ENCODE measurements at places on chromosomes 5 and 9. TPM values are rescaled to one million over a fixed set of nuclear protein-coding genes. Genes with fewer than 3 reads are reported as not detected.

Gene WNT8A
- total RNA-seq, result not detected

Gene CCL21
- not detected for total RNA-seq

Gene TLX3
- total RNA-seq, result not detected

Gene FOXD4
- total RNA-seq, result 0.27 TPM

Gene C9orf153
- total RNA-seq, result 0.45 TPM

Gene CER1
- not detected for total RNA-seq

Gene ZNF366
- not detected for total RNA-seq

Gene GCNT4
- total RNA-seq, result 2.5 TPM

Gene LSM11
- 5.2 TPM for total RNA-seq

Gene RFESD
- 4.7 TPM for total RNA-seq

Gene STARD4
- total RNA-seq, result 88.1 TPM

Gene OTULINL
- total RNA-seq, result 0.33 TPM

Gene WDR31
- 2.4 TPM for total RNA-seq

Data from fibroblast of the aortic adventitia (primary cell).